ENCODE measurements at places on chromosomes 3 and 15.

DNA sequence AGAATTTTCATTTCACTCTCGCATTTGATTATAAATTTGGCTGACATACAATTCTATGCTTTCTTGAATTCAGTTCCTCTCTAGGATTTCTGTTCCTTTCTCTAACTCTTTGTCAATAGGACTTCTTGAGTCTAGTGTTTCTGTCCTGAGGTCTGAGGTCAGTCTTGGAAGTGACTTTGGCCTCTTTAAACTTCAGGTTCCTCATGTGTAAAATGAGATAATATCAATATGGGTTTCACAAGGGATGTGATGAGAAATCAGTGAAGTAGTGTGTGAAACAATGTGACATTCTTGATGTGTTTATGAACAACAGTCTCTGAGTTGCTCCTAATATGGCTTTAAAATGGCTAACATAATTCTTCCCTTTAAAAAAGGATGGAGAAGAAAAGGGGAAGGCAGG, 92.2 kb downstream of the SV2B start:
- DNase-seq: no peak

- no peak for DNase-seq
Observed at GRCh38 chr3:64502284-64502683, 185.5 kb downstream of the ADAMTS9 start.

DNA sequence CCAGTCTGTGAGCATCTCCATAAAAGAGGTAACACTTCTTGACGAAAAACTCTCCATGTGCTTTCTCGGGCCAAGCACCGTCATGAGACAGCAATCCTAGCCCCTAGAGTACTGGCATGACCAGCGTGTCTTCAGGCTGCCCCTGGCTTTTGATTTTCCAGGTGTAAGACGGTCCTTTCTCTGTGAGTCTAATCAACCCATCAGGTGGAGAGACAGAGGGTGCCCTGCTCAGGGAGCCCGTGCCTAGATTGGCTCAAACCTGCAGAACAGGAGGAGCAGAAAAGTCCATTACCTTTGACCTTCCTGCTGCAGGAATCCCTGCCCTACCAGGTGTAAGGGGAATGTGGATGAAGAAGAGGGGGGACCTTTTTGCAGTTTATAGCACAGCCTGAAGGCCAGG, 109.5 kb upstream of the CHRM5 start:
- DNase-seq: no peak

DNA sequence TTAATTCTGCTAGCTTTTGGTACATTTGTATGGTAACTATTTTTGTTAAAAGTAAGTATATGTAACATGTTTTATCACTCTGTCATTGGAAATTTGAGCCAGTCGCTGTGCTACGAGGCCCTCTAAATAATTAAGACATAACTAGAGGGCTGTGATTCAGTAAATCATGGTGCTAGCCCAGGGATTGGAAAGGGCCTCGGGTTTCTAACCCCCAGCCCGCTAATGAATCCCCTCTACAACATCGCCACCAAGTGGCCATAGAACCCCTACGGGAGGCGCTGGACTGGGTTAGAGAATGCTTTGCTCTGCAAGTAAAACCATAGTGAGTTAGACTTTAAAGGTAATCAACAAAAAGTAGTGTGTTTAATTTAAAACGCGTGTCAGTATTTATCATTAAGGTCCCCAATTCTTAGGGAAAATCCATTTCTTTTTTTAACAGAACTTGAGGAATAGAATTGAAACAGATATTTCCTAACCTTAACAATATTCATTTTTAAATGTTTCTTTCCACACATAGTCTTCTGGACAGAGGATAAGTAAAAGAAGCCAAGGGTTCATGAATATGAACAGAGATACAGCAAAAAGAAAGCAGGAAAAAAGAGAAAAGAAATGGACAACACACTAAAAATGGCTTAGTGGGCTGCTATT, 744.7 kb downstream of the EPHA3 start:
- no peak for DNase-seq

GRCh38 chr3:13219902-13220296, 146.7 kb upstream of the IQSEC1 start:
- no peak for DNase-seq

DNA sequence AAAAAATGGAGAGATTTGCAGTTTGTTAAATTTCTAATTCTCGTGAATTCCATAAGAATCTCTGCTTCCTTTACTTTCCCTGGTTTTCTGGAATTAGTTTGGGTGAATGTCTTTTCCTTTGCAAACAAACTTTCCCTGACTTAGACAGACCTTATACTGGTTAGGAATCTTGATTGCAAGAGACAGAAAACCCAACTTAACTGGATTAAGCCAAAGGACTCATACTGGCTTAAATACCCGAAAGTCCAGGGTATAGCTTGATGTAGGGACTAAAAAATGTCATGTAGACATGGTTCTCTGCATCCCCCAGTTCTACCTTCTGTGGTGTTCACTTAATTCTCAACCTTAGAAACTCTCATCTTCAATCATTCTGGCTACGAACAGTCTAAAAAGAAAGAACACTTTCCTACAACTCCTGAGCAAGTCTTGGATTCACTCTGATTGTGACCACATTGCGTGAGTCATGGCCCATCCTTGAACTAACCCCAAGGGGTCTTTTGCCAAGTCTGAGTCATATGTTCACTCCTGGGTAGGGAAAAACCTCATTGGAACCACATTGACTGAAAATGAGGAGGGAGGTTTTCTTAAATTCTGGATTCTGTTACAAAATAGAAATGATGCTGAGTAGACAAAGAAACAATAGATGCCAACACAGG, 136.0 kb upstream of the DAZL start:
- DNase-seq: peak; percentile 17

DNA sequence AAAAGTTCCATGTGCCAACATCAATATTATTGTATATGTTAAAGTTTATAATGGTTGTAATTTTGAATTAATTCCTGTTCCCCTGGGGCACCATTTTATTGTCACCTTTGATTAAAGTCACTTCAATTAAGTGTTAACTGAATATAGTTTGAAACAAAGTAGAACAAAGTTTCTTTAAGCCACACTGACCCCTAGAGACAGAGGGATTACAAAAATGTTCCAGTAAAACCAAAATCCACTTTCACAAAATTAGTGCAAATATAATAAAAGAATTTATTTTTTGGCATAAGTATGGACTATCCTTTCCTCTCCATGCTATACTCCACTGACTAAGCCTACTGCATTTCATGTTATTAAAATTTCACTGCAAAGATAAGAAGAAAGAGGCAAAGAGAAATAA, 123.9 kb downstream of the ZMAT3 start:
- no peak for DNase-seq

- no peak for DNase-seq
Observed at GRCh38 chr3:182969277-182969676, 11.1 kb downstream of the DCUN1D1 start.

GRCh38 chr3:139906418-139906817, 28.6 kb upstream of the CLSTN2 start:
- no peak for DNase-seq

DNA sequence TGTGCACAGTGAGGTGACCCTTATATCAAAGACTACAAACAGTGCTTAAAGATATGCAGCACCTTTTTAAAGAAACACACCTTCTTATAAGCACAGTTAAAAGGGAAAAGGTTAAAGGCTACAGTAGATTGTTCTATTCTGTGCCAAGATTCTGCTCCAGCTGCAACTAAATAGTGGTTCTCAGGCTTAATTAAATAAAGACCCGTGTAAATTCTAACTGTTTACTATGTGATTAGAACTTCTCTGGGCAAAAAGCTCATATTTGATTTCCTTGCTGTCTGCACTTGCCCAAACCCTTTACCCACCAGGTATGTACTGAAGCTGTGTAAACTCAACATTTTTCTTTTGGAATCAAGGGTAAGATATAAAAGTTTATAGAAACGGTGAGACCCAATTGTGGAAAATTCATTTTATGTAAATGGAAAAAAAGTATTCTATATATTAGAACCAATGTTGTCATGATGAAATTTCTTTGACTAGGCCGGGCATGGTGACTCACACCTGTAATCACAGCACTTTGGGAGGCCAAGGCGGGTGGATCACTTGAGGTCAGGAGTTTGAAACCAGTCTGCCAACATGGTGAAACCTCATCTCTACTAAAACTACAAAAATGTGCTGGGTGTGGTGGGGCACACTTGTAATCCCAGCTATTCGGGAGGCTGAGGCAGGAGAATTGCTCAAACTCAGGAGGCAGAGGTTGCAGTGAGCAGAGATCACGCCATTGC, 230.6 kb downstream of the MECOM start:
- no peak for DNase-seq

DNA sequence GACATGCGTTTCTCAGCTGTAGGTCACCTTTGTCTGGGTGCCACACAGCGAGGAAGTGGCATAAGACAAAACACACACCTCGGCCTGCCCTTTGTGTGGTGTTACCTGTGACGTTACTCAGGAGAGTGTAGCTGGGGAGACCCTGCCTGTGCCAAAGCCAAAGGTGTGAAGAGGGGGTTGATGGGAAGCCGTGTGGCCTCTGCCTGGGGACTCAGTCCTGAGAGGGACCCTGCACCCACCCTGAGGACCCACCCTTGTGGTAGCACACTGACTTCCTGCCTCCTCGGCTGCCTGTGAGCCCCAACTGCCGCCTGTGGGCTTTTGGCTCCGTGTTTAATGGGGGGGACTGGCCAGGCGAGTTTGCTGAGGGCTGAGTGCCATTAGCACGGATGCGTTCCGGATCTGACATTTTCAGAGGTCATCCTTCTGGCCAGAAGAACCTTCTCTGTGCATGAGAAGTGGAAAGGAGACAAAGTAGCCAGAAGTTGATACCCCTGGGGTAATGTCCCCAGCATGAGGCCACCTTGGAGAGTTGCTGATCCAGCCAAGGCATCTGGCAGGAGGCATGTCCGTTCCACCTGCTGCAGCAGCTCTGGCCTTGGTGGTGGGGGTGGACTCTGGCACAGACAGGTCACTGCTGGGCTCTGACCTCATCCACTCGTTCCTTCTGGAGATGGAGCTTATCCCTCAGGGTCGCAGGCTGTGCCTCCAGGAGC, 51.8 kb upstream of the FURIN start:
- no peak for DNase-seq

DNA sequence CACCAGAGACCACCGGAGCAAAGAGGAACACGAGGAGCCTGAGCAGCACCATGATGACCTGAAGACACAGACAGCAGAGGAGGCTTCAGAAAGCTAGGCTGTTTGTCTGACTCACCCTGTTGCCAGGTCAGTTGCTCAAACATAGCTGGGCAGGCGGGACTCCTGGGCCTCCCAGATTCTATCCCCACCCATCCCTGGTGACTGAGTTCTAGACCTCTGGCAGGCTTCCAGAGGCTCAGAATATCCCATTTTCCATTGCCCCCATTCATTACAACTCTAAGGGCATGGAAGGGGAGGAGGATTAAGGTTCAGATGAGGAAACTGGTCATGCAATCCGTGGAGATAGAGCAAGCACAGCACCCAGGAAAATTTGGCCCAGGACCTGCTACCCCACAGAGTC, at the start of gene CDHR4:
Gene CDHR4, minus strand, starts transcription at position 113 of the 400 bp plus-strand sequence. Its CDS starts 61 bp downstream, at position 52.
- no peak for DNase-seq

GRCh38 chr3:89340408-89340807, 233.0 kb downstream of the EPHA3 start:
- no peak for DNase-seq

DNA sequence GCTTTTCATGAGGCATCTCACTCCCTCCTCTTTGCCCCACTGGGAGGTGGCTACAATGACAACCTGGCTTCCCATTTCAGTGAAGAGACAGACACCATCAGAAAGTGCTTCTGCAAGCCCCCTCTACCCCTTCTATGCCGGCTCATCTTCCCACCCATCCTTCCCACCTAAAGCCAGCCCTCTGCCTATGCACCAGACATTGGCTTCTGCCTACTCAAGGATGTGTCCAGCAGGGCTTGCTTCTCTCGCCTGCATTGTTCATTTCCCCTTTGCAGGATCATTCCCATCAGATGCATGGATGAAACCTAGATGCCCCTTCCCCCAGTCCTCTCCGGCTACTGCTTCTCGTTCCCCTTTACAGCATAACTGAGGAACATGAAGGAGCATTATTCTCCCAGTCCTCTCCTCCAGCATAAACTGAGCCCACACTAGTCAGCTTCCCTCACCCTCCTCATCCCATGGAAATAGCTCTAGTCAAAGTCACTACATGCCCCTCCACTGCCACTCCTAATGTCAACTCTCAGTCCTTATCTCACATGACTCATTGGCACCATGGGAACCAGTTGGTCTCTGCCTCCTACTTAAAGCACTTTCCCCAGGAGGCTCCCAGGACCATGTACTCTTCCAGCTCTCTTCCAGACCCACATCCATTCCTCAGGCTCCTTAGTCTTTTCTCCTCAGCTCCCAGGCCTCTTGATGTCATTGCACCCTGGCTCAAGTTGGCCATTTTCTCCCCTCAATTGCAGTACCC, 47.9 kb downstream of the TM2D3 start:
- no peak for DNase-seq

GRCh38 chr3:115789481-115789880, 166.2 kb downstream of the GAP43 start:
- no peak for DNase-seq

DNA sequence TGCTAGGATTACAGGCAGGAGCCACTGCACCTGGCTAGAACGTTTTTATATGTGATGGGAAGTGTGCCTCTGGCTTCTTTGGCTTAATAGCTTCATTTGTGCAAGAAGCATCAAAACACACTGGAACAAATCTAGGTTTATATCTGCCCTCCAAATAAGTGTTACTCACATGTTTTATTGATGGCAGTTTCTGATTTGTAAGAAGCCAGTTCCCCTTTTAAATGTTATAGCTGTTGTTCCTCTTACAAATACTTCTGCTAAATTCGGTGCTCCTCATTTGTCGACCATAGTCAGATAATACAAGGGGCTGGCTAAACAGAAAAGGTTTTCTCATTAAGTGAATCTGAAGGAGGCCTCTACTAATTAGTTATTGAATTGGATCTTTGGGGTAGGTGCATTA, 307.1 kb upstream of the SEMA6D start:
- no peak for DNase-seq

- DNase-seq: no peak
Observed at GRCh38 chr3:95508124-95508523, 1306.3 kb upstream of the EPHA6 start.

GRCh38 chr3:139295040-139295439, 48.8 kb upstream of the MRPS22 start:
- no peak for DNase-seq

DNA sequence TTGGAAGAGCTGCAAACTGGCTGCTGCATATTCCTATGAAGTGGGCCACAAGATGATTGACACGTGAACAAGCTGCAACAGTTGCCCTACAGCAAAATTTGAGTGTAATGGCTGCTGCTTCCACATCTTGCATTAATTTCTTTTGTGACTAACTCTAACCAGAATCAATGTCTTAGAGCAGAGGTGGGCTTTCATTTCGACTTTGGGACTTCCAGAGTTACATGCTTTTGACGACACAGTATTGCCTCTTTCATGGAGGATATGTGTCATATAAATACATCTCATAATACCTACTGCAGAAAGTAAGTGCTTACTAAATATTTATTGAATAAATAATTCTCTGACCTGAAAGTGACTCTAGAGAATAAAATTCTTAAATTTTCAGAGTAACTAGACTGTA, 340.7 kb upstream of the KCNH8 start:
- DNase-seq: no peak

DNA sequence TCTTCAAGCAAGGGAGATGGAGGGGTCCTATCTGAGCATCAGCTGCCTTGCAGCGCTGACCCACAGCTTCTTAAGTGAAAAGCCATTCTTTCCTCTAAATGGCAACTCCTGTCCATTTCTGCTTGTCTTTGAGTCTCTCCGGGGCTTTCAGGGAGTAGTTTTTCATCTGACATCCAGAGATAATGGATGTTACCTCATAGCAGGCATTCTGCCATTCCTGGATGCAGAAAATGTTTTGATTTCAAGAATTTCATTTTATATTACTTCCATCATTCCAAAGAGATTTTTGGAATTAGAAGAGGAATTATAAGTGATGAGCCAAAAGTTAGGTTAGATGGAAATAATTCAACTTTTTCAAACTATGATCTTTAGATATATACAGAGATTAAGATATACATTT, 44.9 kb upstream of the GABRG3 start:
- no peak for DNase-seq
